ENCODE measurements at places on chromosomes 1 and 21.

- no peak for DNase-seq
Observed at GRCh38 chr1:33049371-33049770, 12.7 kb upstream of the AK2 start.

GRCh38 chr1:199041173-199041914 is 402.5 kb downstream of the PTPRC start:
- no peak for DNase-seq

DNA sequence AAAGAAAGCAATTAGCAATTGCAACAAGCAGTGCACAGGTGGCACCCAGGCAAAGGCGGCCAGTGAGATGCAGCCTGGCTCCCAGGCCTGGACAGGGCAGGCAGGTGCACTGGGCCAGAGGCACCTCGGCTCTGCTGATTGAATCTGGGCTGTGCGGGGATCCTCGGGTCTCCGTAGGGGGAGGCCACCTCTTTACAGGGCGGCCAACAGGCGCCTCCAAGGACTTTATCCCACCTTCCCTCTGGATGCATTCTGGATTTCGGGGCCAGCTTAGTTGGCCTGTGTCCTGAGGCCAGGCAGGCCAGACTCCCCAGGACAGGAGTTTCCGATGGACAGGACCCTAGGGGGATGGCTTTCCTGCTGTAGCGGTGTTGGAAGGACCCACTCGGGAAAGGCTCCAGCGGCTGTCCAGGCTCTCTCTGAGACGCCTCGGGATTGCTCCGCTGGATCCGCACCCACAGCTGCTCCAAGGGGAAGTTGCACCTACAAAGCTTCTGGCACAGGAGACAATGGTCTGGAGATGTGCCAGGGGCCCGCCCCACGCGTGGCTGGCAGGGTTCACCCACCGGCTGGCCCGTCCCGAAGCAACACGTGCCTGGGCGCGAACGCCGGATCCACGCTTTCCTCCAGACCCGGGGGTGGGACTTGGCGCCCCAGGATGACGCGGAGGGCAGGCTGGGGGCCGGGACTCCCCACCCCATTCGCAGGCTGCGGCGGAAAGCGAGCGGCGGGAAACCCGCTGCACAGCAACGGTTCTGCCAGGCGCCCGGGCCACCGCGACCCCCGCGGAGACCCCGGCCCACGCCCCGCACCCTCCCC is 810 bp downstream of the SLC19A1 start:
- peak; percentile 58 for DNase-seq

GRCh38 chr1:112522621-112523020 is 13.9 kb downstream of the WNT2B start:
- DNase-seq, result peak; percentile 93

GRCh38 chr1:203612932-203613682 is 13.5 kb upstream of the ATP2B4 start:
- no peak for DNase-seq

GRCh38 chr21:31443736-31444521 is 99.9 kb upstream of the TIAM1 start:
- peak; percentile 24 for DNase-seq

DNA sequence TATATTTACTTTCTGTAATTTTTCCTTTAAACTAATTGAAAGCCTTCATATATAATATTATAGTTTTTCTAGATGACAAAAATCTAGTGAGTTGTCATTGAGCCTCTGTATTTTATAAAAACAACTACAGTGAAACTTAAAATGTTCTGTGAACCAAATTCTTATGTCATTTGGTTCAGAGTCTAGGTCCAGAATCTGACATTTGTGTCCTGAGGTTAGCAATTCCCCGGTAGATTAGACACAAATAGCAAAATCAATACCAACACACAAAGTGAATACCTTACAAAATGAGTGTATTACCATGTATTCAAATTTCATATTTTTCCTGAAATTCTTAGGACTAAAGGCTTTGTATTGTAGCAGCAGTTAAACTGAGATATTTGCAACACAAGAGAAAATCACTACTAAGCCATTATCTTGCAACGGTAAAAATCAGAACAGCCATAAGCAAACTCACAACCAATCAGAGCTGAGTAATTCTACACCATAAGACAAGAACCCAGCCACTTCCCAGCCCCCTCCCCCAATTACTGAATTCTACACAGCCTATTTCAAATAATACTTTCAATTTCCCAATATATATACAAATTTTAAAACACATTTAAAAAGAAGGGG is 573.5 kb downstream of the SMYD3 start:
- DNase-seq, result no peak

DNA sequence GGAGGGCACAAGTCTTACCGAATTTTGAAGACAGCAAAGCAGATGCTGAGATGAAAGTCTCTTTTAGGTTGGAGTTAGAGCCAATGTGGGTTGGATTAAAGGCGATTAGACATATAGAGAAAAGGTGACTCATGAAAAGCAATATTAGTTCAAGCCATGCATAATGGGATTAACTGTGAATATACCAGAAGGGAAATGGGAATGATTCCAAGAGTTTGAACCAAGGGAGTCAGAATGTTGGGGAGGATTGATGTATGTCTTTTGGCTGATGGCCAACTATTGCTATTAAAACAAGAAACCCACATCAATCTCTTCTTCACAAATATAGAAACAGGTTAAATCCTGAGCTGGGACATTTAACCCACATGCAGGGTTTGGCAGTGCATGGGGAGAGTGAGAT is 1.2 kb downstream of the HMGCS2 start:
- peak; percentile 29 for DNase-seq

- no peak for DNase-seq
Observed at GRCh38 chr1:81377406-81377805, 423.3 kb upstream of the ADGRL2 start.

- peak; percentile 64 for DNase-seq
Observed at GRCh38 chr1:214824763-214825162, 221.8 kb downstream of the CENPF start.

DNA sequence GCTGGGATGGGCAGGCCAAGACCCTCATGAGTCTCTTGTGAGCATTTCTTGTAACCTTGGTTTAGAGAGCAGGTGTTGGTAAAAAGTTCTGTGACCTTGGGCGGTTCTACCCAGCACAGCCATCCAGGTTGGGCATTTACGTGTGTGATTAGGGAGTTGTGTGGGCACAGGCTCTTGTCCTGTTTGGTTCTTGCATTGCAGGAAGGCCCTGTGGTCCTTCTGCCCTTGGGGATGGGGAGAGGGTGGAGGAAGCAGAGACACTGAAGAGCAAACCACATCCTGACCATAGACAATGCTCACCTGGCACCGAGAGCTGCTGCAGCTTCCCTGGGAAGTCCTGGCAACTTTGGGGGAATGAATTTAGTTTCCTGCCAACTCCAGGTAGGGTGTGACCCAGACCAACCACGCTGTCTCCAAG is 25.6 kb downstream of the RNF187 start:
- no peak for DNase-seq

- no peak for DNase-seq
Observed at GRCh38 chr1:30805304-30806003, 47.9 kb upstream of the LAPTM5 start.

- DNase-seq, result no peak
Observed at GRCh38 chr1:15436881-15437442, 1.3 kb upstream of the CTRC start.

- DNase-seq, result peak; percentile 72
Observed at GRCh38 chr21:44875316-44875700, 1.8 kb upstream of the PTTG1IP start.

DNA sequence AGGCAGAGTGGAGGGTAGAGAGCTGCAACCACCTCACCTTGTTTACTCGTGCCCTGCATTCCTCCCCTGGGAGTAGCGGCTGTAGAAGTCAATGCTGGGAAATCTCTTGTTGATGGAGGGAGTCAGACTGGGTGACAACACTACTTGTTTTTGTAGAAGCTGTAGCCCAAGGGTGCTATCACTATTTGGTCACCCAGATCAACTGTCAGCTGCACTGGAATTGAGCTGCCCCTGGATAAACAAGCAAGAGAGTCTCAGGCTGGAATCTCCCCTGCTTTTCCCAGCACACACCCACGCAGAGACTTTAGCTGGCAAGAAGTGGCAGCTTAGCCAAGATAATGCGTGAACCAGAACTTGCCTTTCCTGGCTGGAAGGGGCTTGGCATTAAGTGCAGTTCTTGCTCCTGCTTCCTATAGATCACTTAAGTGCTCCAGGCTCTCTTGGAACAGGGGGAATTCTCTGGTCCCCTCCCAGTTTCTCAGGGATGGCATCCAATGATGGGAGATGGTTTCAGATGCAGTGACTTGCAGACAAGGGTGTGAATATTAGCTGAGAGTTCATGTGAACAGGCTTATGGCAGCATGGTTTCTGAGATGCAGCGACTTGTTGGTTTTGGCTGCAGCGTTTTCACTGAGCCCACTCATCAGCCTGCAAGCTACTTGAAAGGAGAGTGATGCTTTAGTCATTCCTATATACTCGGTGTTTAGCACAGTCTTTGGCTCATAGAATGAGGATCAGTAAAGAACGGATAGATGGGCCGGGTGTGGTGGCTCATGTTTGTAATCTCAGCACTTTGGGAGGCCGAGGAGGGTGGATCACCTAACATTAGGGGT is 16.8 kb downstream of the ATP2B4 start:
- peak; percentile 86 for DNase-seq

- DNase-seq, result no peak
Observed at GRCh38 chr1:225119307-225119706, 189.8 kb downstream of the DNAH14 start.

- DNase-seq, result no peak
Observed at GRCh38 chr1:177869586-177869985, 100.3 kb downstream of the SEC16B start.

DNA sequence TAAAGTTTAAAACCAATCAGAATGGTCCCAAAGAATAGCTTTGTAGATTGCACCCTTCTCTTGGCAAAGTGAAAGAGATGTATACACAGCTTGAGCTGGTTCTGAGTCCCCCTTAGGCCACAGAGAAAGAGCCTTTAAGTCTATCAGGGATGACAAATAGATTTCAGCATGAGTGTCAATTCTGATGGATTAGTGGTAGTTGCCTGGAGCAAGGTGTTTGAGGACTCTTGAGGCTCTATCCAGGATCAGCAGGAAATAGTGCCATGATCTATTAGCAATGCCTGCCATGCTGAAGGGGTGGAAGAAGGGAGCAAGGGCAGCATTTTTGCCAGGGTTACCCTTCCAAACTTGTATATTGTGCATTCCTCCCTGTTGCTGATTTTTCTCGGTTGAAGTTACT is 116.6 kb downstream of the ATG4C start:
- no peak for DNase-seq

GRCh38 chr1:193125369-193125768 is 3.5 kb downstream of the CDC73 start:
- DNase-seq, result no peak

DNA sequence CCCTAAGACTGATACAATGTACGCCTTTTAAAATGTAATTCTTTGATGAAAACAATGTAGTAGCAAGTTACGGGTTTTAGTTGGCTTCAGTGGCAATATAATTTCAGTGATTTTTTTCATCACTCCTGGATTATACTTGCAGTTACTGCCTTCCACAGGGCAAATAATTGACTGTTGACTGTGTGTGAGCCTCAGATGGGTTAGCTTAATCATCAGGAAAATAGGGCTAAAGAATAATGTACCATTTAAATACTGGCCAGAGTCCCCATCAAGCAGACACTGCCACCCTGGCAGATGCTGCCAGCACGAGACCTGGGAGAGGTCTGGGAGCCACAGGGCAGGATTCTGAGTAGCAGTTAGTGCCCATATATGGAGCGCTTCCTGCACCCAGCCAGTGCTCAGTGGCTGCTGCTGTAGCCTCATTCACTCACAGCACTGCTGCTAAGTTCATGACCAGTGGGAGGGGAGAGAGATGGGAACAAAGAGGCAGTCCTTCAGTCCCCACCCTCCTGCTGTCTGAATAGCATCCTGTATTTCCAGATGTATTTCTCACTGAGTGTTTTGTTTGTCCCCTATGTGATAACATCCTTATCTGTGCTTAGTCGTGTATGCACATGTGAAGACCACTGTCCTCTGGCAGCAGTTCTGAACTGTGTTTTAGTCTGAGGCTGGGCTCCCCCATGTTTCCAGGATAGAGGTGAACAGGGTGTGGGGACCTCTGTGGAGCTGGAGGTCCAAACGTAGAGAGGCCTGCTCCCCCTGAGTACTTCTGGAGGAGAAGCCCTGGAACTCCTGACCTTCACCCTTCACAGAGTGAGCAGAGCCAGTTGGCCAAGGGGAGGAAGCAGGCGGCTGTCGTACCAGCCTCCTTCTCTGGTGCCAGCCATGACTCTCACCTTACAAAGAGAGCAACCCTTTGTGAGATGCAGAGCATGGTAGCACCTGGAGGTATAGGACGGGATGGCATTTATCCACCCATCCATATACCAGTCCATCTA is 80.4 kb downstream of the ADARB1 start:
- peak; percentile 46 for DNase-seq

- peak; percentile 73 for DNase-seq
Observed at GRCh38 chr21:41610042-41610839, 102.3 kb upstream of the TMPRSS2 start.

- no peak for DNase-seq
Observed at GRCh38 chr1:2050793-2051682, 827 bp downstream of the PRKCZ start.

DNA sequence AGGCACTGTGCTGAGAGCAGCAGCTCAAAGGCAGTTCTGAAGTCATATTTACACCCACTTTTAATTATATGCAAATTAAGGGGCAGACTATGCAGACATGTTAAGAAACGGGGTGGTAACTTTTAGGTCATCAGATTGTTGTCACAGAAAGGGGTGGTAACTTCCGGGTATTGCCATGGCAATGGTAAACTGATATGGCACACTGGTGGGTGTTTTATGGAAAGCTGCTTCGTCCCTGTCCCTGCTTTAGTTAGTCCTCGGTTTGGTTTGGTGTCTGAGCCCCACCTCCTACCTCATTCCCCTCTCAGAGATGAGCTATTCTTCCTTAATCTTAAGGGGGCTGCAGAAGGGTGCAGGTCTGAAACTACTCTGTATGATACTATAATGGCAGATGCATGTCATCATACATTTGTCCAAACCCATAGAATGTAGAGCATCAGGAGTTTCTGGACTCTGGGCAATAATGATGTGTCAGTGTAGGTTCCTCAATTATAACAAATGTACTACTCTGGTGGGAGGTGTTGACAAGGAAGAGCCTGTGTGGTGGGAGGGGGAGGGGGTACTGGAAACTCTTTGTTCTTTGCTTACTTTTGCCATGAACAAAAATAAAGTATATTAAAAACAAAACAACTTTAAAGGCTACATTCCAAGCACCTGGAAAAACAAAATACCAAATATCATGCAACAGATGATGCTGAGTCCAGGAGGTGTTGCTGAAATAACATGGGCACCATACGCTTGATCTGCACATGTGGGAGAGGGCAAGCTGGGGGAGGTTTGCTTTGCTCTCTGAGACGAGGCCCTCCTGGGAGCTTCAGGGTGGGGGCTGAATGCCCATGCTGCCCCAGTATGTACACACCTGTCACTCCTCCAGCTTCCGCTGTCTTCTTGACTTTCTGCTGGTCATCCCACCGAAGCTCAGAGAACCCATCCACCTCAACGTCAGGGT is 6.3 kb downstream of the PARP1 start:
- DNase-seq, result no peak

GRCh38 chr21:27813750-27814149 is 846.9 kb upstream of the ADAMTS5 start:
- no peak for DNase-seq

Data from fibroblast of mammary gland (primary cell).